ENCODE measurements at places on chromosomes 5 and 9. TPM values are rescaled to one million over a fixed set of nuclear protein-coding genes. Genes with fewer than 3 reads are reported as not detected.

FAM151B gene
- total RNA-seq, result 3.4 TPM

PCDHGA7 gene
- total RNA-seq, result 0.16 TPM

PPP3R2 gene
- total RNA-seq, result not detected

- H3K4me3 ChIP-seq, result no peak overlapping the region
- H3K36me3 ChIP-seq, result no peaks in the 10 kb centered on the region
- no peaks in the 10 kb centered on the region for H3K4me1 ChIP-seq
- DNase-seq, result no peak
- no peaks in the 10 kb centered on the region for H3K27me3 ChIP-seq
Observed at GRCh38 chr5:118193194-118193905, 795.0 kb downstream of the DTWD2 start.

- no peaks in the 10 kb centered on the region for H3K36me3 ChIP-seq
- H3K27ac ChIP-seq, result no peak overlapping the region
- H3K4me1 ChIP-seq, result no peaks in the 10 kb centered on the region
Observed at GRCh38 chr5:13248253-13248652, 696.2 kb downstream of the DNAH5 start.

DNA sequence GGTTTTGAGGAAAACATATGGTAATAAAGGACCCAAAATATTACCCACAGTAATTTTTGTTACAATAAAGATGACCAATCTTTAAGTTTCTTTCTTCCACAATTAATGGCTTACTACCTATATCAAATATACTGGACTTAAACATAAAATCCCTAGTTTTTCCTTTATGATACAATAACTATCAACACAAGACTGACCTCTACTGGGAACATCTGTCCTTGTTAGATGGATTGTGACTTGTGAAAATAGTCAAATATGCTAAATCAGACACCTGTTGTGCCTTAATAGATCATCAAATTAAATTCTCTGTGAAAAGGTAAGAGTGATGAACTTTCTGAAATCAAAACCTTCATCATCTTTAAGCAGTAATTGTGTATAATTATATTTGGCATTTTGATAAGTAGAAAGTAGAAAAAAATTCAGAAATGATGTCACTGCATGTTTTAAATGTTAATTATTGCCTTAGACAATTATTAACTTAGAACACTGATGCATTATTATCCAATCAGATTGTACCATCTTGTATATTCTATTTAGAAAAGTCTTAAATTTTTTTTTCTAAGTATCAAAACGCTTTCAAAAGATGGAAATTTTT, 113.6 kb downstream of the DEPDC1B start:
- no peak overlapping the region for H3K4me3 ChIP-seq
- no peaks in the 10 kb centered on the region for H3K27me3 ChIP-seq
- DNase-seq, result no peak
- H3K36me3 ChIP-seq, result no peaks in the 10 kb centered on the region
- no peaks in the 10 kb centered on the region for H3K4me1 ChIP-seq

- no peak overlapping the region for H3K27ac ChIP-seq
- DNase-seq, result no peak
- H3K4me1 ChIP-seq, result peaks cover 3% of the 10 kb centered on the region
- no peaks in the 10 kb centered on the region for H3K36me3 ChIP-seq
- no peak overlapping the region for H3K4me3 ChIP-seq
- no peaks in the 10 kb centered on the region for H3K27me3 ChIP-seq
Observed at GRCh38 chr5:59133764-59134261, 550.9 kb downstream of the RAB3C start.

DNA sequence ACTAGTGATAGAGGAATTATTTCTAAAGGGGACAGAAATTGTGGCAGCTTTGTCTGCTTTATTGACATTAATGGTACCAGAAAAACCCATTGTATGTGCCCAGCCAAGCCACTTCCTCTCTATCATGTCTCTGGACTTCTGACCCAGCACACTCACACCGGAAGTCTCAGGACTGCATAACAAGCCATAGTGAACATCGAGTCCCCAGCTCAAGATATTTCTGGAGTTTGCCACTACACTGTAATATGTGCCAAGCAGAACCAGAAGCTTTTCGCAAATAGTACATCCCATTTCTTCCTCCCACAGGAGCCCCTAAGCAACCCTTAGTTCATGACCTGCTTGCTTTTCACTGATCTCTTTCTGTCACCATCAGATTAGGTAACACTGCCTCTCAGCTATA, 187.4 kb upstream of the GHR start:
- no peak overlapping the region for H3K27ac ChIP-seq
- no peaks in the 10 kb centered on the region for H3K27me3 ChIP-seq
- H3K4me3 ChIP-seq, result no peak overlapping the region
- no peak for DNase-seq

GRCh38 chr5:65727491-65728156, 5.6 kb downstream of the NLN start:
- no peaks in the 10 kb centered on the region for H3K4me1 ChIP-seq
- no peak for DNase-seq
- H3K27ac ChIP-seq, result no peak overlapping the region
- no peak overlapping the region for H3K4me3 ChIP-seq
- no peaks in the 10 kb centered on the region for H3K27me3 ChIP-seq

DNA sequence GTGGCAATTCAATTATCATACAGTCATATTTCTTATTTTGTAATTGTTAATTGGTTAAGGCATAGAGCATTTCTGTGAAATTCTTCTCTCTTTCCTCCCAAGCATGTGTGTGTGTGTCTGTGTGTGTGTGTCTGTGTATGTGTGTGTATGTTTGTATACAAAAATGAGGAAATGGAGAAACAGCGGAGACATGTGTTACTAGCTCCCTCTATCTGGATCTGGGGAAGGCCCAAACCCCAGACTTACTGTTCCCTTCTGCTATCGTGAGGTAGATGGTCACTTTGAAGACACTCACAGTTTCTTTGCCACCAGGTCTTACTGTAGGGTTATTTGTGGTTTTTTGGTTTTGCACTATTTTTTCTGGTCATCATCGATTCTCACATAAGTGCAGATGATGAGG, 11.4 kb upstream of the C5orf63 start:
- no peaks in the 10 kb centered on the region for H3K36me3 ChIP-seq
- H3K4me3 ChIP-seq, result no peak overlapping the region
- H3K27ac ChIP-seq, result no peak overlapping the region
- H3K27me3 ChIP-seq, result no peaks in the 10 kb centered on the region
